ENCODE measurements at places on chromosomes 7 and 10.

DNA sequence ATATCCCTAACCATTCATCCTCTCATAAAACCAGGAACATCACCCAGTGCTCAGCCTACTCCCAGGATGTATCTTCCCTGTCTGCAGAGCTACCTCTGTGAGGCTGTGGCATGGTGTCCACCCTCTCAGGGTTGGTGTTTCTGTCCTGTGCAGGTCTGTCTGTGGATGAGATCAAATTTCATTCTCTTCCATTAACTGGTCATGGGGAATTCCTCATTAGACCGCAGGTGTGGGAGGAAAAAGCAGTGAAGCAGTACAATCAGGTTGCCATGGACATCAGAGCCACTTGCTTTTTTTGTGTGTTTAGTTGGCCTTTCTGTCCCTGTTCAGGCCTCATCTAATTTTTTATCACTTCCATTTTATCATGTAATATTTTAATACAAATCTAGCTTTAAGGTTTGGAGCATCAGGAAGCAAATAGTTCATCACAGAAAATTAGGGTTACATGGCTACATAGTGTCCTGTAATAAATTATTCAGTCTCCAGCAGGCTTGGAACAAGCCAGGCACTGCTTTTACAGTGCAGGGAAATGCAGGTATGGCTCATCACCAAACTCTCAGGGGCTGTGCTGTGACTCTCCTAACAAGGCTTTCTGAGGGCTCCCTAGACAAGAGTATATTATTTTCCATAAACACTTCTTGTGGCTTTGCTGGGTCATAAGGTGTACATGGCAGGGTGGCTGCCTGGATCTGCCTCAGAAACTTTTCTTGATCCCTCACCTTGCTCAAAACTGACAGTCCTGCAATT is 594.9 kb upstream of the IGFBP3 start:
- DNase-seq, result no peak

DNA sequence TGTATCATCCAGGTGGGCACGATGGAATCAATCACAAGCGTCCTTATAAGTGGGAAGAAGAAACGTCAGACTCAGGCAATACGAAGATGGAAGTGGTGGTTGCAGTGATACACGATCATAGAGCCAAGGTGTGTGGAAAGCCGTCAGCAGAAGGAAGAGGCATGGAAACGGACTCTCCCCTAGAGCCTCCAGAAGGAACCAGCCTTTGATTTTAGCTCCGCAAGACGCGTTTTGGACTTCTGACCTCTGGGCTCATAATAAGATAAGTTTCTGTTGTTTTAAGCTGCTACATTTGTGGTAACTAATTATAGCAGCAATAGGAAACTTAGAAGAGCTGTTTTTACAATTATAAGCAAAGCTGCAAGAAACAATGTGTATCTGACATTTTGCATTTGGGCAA is 14.8 kb downstream of the FANK1 start:
- DNase-seq, result no peak

GRCh38 chr7:128137181-128137580 is 103.9 kb upstream of the LEP start:
- peak; percentile 62 for DNase-seq

DNA sequence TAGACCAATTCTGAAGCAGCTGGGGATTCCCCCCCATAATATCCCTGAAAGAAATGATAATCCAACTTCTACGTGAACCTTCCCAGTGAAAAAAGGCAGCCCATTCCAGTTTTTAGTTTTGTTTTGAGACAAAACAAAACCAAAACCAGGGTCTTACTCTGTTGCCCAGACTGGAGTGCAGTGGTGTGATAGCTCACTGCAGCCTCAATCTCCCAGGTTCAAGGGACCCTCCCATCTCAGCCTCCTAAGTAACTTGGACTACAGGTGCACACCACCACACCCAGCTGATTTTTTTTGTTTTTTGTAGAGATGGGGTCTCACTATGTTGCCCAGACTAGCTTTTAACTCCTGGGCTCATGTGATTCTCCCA is 12.5 kb upstream of the ARPC1A start:
- DNase-seq, result no peak

DNA sequence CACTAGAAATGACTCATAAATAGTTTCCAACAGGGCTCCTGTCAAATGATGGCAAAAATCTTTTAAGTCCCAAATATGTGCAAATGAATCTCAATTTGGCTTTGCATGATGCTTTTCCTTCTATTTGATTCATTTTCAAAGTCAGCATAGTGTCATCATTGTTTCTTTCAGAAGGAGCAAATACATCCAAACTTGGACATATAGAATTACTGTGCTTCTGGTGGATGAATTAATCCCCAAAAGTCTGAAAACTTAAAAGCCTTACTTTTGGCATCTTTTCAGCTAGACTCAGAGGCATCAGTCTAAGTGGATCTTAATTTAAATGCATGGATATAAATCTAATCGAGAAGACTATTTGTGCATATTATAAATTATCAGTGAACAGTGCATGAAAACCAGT is 578.1 kb upstream of the FZD8 start:
- no peak for DNase-seq

DNA sequence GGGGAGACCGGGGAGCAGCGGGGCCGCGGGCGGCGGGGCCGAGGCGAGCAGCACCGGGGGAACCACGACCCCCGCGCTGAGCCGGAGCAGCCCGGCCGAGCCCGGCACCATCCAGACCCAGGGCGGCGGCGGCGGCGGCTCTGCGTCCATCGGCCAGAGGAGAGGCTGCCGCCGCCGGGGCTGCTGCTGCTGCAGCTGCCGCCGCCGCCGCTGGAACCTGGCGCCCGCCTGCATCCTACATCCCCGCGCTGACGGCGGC is 190 bp downstream of the TCERG1L start:
- no peak for DNase-seq

- peak; percentile 45 for DNase-seq
Measured at GRCh38 chr10:129963641-129964501, at the start of gene EBF3. EBF3 (minus strand) TSS chr10:129964274; CDS start chr10:129963768, 506 bp downstream.

- no peak for DNase-seq
Measured at GRCh38 chr10:49738616-49739360, 23.3 kb downstream of the OGDHL start.

- DNase-seq, result peak; percentile 57
Measured at GRCh38 chr10:58414270-58415041, 29.2 kb downstream of the TFAM start.

GRCh38 chr10:75403939-75404814 is 2.6 kb upstream of the ZNF503 start:
- peak; percentile 38 for DNase-seq

GRCh38 chr7:101093906-101094305 is 8.6 kb downstream of the TRIM56 start:
- DNase-seq, result no peak

GRCh38 chr10:133180192-133180964 is 20.4 kb downstream of the KNDC1 start:
- no peak for DNase-seq

Measured in Kasumi-1 (cell line).